Activated T-helper 2 cell treated with anti-CD3 and anti-CD28 coated beads, Interferon-gamma antibody, Interleukin-2, Interleukin-4, amounts not matched to agents 10 μg/mL and 5 μg/mL and 100 μg/mL, durations not matched to agents 14 hours and 24 hours and 36 hours (primary cell): ENCODE measurements at places on chromosomes 16 and 17. TPM values are rescaled to one million over a fixed set of nuclear protein-coding genes. Genes with fewer than 3 reads are reported as not detected.

Gene C16orf95
- 12.3 and 12.4 TPM in 2 replicates for total RNA-seq

- no peak for DNase-seq
Observed at GRCh38 chr17:79142375-79142774, 67.8 kb downstream of the ENGASE start.

DNA sequence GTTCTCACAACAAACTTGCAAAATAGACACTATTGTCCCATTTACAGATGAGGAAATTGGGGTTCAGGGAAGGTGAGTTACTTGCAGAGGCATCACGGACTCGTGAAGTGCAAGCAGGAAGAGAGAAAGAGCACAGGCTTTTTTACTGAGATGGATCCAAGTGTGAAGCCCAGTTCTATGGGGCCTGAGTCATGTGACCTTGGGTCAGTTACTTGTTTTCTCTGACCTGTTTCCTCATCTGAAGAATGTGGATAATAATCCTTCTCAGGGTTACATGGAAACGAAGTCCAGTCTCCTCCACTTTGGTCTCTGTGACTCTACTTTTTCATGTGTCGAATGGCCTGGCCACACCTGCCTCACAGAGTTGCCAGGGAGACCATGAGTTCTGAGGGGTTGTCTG lies 134.4 kb downstream of the SPACA3 start:
- DNase-seq = no peak

- DNase-seq = no peak
Observed at GRCh38 chr17:2136241-2136640, 81.3 kb downstream of the HIC1 start.

DNA sequence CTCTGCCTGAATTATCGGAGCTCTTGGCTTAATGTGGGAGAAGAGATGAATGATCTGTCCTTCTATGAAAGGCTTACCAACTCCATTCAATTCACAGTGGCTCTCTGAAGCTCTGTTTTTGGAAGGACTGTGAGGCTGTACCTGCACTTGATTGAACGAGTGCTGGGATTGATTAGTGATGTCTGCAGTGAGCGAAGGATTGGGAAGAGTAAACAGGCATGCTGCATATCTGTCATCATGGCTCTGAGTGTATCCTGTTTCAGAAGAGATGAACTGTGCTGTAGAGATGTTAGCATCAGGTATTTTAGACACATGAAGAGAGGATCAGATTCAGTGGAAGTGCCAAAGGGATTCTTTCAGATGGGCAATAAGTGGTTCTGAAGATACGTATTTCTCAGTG lies 564.0 kb downstream of the MAF start:
- no peak for DNase-seq

Gene LGALS3BP
- 57.5 and 59.3 TPM in 2 replicates for total RNA-seq

Gene MYH13
- not detected in 2 replicates for total RNA-seq

Gene PDILT
- total RNA-seq = 0.07 TPM in 1 of 2 replicates, not detected in the other
